ENCODE measurements at places on chromosomes 7 and 10.

DNA sequence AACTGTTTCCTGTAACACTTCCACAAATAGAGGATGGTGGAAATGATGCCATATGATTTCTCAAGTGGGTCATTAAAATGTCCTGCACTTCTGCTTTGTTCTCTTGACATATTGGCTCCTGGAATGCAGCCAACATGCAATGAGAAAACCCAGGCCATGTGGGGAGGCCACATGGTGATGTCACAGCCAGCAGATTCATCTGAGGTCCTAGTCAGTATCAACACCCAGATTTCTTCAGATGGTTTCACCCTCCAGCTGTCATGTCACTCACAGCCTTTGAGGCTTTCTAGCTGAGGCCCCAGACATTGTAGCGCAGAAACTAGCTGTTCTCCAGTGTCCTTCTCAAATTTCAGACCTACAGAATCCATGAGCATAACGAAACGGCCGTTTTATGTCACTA is 102.3 kb upstream of the NUPR2 start:
- DNase-seq = no peak

GRCh38 chr10:50375051-50375452 is 123.7 kb upstream of the ASAH2 start:
- DNase-seq = no peak

- DNase-seq = no peak
Measured at GRCh38 chr10:93098816-93099215, 25.1 kb downstream of the CYP26A1 start.

DNA sequence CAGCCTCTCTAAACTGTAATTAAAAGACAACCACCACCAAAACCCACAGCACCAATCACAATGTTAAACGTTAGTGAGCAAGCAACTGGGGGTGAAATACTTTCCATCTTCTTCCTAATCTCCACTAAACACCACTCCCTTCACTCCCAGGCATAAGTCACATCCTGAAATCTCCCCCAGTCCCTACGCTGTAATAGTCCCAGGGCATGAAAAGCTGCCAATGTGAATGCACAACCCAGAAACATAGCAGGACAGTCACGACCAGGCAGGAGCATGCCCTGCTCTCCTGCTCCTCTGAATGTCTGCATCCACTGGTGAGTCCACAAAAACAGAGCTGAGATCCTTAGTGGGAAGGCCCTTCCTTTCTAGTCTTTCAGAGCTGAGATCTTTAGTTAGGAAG is 288.9 kb downstream of the PARD3 start:
- DNase-seq = no peak

DNA sequence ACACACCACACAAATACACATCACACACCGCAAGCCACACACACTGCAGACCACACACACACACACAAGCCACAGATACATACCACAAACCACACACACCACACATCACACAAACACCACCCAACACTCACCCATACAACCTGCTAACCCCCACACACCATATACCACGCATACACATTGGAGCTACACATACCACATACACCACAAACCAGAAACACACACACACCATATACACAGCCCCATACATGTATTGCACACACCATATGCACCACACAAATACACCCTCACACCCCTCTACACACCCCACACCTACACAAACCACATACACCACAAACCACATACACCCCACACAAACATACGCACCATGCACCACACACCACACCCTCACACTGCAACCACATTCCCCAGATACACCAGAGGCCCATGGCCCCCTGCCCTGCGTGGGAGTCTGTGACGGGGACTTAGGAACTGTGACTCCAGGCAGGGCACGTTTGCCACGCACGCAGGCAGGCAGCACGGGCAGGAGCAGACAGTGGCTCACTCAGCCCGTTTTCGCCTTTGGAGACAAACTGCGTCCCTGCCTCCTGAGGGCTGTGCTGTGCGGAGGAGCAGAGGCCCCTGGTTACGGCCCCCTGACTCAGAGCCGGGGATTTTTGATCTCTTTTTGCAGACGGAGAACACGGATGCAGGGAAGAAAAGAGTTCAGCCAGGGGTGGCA is 52.6 kb downstream of the TMEM209 start:
- no peak for DNase-seq

DNA sequence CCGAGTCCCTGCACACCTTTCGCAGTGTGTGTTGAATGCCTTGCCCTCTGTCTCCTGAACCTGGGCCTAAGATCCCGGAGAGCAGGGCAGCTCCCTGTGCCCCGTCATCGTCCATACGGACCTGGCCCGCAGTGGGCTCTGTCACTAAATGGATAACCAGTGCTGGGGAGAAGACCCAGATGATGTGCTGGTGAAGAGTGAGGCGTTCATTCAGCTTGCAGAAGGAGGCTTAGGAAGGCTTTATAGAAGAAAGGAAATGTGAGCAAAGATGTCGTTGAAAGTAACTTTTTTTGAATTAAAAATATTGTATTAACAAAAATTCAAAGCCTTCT is 34.4 kb downstream of the PFKFB3 start:
- DNase-seq = no peak

- no peak for DNase-seq
Measured at GRCh38 chr10:47222461-47222860, 77.5 kb upstream of the GDF10 start.

- no peak for DNase-seq
Measured at GRCh38 chr7:149801002-149801566, 27.7 kb upstream of the ZNF467 start.

DNA sequence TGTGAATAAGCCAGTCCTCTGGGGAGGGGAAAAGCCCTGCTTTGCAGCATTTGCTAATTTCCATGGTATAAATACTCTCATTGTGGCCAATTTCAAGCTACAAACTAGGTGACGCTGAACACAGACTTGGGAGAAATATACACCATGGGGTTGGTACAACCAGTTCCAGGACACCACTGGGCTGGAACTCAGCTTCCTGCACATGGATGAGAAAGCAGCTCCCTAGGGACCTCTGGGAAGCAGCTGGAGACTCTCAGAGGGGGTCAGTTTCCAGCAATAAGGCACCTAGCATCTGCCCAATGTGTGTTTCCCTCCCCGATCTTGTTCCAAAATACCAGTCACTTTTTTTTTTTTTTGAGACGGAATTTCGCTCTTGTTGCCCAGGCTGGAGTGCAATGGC is 56.8 kb upstream of the WDR11 start:
- DNase-seq = no peak

DNA sequence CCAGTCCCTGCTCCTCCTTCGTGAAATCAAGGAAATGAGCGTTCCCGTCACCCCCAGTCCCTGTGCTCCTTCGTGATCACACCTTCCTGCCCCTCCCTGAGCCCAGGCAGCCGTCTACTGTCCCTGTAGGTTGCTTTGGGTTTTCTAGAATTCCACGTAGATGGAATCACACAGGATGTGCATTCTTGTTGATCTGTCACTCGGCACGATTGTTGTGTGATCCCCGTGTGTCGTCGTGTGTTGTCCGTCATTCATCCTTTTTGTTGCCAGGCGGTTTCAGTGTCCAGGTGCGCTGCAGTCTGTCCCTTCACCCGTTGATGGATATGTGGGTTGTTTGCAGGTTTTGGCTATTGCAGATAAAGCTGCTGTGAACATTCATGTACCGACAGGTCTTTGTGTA is 9.4 kb downstream of the MTG1 start:
- DNase-seq = no peak

GRCh38 chr7:156735851-156736250 is 95.3 kb downstream of the RNF32 start:
- no peak for DNase-seq

DNA sequence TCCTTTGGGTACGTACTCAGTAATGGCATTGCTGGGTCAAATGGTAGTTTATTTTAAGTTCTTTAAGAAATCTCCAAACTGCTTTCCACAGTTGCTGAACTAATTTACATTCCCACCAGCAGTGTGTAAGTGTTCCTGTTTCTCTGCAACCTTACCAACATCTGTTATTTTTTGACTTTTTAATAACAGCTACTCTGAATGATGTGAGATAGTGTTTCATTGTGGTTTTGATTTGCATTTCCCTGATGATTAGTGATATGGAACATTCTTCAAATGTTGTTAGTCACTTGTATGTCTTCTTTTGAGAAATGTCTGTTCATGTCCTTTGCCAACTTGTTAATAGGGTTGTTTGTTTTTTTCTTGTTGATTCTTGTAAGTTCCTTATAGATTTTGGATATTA is 558.9 kb downstream of the SH2D4B start:
- no peak for DNase-seq

- DNase-seq = no peak
Measured at GRCh38 chr10:80504897-80505465, 32.7 kb upstream of the SH2D4B start.

DNA sequence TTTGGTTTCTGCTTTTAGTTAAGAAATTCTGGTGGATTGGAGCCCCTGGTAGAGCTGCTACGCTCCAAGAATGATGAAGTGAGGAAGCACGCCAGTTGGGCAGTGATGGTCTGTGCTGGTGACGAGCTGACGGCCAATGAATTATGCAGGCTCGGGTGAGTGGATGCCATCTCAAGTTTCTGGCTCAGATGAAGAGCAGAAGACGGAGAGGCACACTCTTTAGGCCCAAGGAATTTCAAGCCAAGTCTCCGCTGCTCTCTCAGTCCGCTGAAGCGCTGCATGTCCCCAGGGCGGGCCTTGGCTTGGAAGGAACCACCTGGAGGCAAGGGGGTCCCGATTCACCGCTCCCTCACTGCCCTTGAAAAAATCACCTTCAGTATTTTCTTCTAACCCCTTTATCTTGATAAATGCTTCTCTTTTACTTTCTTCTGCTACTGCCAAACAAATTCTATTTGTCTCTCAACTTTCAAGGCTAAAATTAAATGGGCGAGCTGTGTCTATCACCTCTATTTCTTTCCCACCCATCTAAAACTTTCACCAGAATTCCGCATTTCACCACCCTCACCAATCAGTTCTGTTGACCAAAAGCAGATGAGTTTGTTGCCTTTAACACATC is 74.2 kb downstream of the ARMC3 start:
- DNase-seq = no peak

DNA sequence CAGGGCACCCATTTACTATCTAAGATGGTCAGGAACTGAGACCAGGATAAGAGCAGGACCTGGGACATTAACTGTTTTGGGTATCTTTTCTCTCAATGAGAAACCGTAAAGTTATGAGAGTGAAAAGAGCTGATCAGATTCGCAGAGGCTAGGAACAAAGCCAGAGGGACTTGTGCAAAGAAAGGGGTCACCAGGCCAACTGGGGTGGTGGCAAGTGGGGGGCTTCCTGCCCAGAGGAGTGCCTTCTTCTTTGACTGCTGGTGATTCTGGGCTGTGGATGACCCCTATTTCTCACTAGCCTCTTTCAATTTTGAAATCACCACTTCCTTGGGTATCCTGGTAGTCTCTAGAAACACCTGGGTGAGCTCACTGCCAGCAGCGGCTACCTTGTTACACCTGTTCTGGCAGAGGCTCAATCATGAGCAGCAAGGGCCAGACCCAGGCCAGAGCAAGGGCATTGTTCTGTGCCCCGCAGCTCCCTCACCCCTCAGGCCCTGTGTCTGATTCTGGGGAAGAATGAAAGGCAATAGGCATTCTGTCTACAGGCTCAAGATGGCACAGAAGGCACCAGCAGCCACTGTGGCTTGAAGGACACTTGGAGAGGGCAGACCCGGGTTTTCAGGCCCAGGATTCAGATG is 999 bp downstream of the SFTPD start:
- DNase-seq = no peak

GRCh38 chr7:32258265-32258664 is 188.1 kb upstream of the PDE1C start:
- no peak for DNase-seq

GRCh38 chr7:130849604-130850003 is 115.6 kb upstream of the KLF14 start:
- no peak for DNase-seq

DNA sequence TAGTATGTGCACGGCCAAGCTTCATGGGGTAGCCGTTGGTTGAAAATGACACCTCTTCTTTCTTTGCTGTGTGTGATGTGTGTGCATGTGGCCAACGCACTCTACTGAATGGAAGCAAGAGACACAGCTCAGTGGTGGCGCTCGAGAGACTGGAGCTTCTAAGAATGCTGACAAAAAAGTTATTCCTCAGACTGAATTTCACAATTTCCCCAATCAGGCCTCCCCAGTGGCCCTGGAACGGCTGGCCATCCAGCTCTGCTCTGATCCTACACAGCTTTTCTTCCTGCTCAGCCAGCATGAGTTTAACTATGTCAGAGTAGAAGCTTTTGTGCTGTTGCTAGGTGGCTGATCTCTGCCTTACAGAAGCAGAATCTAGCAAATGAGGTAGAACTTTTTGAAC is 186.7 kb upstream of the PLXDC2 start:
- peak; percentile 57 for DNase-seq

DNA sequence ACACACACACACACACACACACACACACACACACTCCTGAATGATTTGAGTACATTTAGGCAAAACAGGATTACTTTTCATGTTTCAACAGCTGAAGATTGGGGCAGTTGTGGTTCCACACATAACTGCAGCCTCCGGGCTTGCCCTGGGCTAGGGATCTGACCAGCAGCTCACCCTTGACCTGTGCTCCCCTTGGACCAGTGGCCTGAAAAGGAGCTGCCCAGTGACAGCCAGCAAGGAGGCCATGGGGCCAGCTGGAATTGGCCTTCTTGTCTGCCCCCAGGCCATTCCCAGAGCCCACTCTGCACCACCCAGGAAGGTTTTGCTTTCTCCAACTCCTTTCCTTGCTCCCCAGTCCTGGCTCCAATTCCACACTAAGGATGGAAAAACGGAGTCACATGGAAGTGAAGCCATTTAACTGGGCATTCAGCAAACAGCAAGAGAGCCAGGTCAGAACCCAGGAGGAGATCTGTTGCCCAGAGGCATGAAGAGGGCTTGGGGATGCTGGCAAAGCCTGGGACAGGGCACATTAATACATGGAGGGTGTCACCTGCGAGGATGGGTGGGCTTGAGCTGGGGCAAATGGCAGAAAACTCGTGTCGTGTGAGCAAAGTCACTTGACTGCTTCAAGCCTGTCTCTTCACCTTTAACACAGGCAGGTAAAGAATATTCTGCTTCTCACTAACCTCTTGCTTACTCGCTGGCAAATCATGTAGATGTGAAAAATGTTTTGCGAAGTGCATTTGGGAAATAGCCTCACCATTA is 61.5 kb upstream of the GDF10 start:
- DNase-seq = no peak

DNA sequence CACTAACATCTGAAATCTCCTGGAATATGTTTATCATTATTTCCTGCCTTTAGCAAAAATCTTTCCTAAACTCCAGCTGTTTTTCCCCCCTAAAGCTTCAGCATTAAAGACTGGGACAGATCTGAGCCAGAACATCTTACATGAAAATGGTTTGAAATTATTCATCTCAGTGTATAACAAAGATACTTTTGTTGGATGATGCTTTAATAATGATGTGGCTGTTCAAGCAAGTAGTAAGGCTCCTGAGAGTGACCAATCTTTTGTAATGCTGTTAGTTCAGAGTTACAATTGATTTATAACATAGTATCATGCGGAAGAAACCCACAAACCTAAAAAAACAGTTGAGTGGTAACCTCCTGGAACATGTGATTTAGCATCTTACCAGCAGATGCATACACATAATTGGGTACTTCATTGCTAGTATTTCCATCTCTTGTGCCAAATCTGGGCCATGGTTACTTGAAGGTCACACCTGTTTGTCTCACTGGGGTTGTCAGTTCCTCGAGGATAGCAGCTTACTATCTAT is 1.5 kb downstream of the BZW2 start:
- no peak for DNase-seq
